ENCODE measurements at places on chromosomes 7 and 10. TPM values are rescaled to one million over a fixed set of nuclear protein-coding genes. Genes with fewer than 3 reads are reported as not detected.

ASB10 gene
- total RNA-seq: not detected

DNA sequence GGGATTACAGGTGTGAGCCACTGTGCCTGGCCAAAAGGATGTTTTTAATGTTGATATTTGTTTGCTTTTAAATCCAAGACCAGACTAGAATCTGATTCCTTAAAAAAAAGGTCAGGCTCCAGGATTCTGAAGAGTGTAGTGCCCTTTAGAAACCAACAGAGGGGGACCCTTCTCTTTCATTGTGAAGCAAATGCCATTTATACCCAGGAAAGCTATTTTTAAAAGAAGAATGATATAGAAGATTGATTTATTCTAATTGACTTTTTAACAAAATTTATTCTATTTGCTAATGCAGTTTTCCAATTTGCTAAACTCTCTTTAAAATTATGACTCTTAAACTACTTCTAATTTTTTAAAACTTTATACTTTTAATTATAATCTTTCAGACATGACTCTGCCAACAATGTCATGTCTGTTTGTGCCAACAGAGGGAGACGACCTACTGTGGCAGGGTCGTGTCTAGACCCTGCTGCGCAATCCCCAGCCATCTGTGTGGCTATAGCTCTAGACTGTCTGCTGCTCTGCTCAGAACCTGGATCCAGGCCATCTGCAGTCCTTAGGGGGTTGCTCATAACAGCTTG, 201.0 kb upstream of the IMMP2L start:
- DNase-seq: no peak
- no peaks in the 10 kb centered on the region for H3K36me3 ChIP-seq
- H3K4me3 ChIP-seq: no peak overlapping the region
- H3K4me1 ChIP-seq: no peaks in the 10 kb centered on the region
- peaks cover 3% of the 10 kb centered on the region for H3K27me3 ChIP-seq

SLC39A12 gene
- not detected for total RNA-seq

DNA sequence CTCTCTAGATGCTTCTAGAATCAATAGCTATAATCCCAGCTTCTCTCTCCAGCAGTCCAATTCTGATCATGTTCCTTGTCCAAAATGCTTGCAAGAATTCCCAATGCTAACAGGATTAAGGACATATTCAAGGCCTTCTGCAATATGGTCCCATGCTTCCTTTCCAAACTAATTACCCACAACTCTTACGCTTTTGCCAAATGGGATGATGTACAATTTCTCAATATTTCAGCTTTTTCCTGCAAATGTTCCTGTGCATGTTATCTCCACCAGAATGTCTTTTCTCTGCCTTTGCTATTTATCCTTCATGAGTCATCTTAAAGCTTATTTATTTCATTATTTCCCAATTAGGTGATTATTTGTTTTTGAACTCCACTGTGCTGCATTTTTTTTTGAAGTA, 556.4 kb downstream of the SORCS1 start:
- no peak overlapping the region for H3K4me3 ChIP-seq
- DNase-seq: no peak
- H3K27me3 ChIP-seq: no peaks in the 10 kb centered on the region
- no peaks in the 10 kb centered on the region for H3K36me3 ChIP-seq
- H3K27ac ChIP-seq: no peak overlapping the region

AASS gene
- total RNA-seq: 0.25 TPM

SEMA3C gene
- total RNA-seq: 0.16 TPM
